ENCODE measurements at places on chromosomes 4 and X.

- no peak for DNase-seq
These were observed 934 bp downstream of the ZNF41 start for GRCh38 chrX:47482065-47482511.

GRCh38 chr4:139622901-139623381 is 42.7 kb upstream of the MGST2 start:
- no peak for DNase-seq

- DNase-seq: no peak
These were observed 250.6 kb upstream of the NDST3 start for GRCh38 chr4:117783716-117784115.

- DNase-seq: no peak
These were observed 60.1 kb downstream of the SEPTIN11 start for GRCh38 chr4:77009511-77010115.

- DNase-seq: no peak
These were observed 16.0 kb upstream of the SH3TC1 start for GRCh38 chr4:8182858-8183725.

DNA sequence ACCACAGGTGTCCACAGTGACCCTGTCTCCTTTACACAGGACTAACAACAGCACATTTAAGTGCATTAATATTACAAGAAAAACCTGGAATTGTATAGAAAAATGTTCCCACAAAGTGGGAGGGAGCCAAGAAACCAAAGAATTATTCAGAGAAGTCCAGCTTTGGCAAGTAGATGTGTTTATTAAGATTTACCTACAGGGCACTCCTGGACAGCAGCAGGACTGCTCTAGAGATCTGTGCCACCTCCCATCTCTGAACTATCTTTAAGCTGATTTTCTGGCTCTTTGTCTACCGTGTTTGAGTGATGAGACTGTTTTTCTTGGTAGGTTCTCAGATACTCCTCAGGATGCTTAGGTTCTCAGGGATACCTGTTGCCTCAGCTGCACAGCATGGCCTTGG is 38.3 kb upstream of the HPSE start:
- no peak for DNase-seq
